ENCODE measurements at places on chromosomes 1 and 21.
A peak's percentile ranks its signal among the peaks of the same experiment; 100 is the strongest.

GRCh38 chr1:94821636-94822305 is 1.6 kb downstream of the SLC44A3 start:
- DNase-seq = no peak

DNA sequence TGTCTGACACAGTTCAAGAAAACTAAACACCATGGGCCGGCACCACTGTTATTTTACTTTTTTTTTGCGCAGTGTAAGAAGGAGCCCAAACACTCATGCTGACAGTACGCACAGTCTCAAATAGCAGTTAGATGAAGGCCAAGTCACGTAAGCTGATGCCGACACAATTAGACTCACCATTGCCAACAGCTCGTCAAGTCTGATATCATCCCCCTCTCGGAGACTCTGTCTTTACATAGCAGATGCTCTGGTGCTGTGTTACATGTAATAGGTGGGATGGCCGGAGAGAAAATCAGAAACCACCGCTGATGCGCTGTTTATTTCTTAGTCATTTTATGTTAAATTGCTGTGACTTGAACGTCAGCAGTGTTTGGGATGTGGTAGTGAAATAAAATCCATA is 49.3 kb downstream of the TGFB2 start:
- DNase-seq = no peak

DNA sequence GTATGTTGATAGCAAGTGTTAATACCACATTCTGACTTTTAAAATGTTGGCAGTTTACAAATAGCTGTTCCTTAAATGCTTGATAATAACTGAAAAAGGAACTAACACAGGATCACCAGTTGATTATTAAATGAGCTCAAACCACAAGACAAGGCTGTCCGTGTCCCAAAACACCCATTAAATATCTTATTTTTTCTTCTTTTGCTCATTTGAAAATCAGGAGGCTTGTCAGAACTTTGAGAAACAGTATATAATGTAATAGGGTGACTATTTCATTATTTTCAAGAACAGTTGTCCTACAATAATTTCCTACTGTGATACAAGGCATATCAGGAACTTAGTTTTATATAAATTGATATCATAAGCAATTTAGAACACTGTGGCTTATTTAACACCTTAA is 2.7 kb downstream of the CDKN2C start:
- no peak for DNase-seq

GRCh38 chr1:65021795-65022194 is 55.4 kb upstream of the JAK1 start:
- DNase-seq = no peak

DNA sequence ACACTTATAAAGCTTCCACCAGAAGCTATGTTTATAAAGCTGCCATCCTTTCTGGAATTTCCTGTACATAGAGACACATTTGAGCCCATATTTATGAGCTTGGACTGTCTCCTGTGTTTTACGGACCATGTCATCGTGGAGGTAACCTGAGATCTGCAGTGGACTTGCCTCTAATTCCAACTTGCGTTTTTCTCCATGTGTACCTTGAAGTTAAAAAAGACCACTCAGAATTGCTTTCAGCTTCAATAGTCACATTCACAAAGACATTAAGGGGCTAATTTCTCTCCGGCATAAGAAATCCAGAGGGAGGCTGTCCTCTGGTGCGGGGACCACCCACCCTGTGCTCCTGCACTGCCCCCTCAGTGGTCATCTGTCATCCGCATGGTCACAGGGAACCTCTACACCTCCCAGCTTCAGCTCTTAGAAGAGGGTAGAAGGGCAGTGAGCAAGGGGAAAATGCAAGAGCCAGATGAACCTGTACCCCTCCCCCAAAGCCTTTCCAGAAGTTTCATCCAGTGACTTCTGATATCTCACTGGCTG is 521.4 kb upstream of the CAMK1G start:
- no peak for DNase-seq

DNA sequence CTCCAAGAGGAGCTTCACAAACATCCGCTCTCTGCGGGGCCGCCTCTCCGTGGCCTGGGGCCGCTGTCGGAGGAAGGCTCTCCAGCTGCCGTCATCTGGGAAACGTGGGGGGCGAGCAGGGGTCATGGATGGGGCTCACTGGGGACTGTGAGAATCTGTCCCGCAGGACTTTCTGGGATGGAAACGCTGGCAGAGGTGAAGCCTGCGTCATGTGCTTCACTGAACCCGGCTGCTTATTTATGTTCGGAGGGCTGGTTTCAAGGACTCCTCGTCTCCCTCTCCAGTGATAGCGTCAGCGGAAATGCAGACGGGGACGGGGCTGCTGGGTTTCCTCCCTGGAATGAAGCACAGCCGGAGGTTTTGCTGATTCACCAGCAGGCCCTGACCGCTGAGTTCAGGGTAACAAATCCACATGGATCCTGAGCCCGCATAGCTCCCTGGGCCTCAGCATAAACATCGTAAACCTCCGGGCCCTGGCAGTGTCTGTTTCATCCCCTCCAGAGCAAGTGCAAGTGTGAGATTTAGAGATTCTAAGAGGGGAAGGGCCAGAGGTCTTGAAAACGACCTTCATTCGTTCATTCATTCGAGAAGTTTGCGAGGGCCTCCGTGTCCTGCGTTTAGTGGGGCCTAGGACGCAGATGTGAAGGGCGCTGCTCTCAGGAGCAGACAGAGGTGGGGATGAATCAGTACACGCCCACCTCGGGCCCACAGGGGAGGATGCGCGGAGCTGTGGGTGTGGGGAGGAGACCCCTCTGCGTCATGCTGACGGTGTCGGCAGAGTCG is 7.0 kb upstream of the POFUT2 start:
- DNase-seq = no peak

GRCh38 chr1:200049810-200050209 is 22.3 kb downstream of the NR5A2 start:
- DNase-seq = no peak

- no peak for DNase-seq
These were observed 3.2 kb downstream of the INKA2 start for GRCh38 chr1:111735858-111736544.

DNA sequence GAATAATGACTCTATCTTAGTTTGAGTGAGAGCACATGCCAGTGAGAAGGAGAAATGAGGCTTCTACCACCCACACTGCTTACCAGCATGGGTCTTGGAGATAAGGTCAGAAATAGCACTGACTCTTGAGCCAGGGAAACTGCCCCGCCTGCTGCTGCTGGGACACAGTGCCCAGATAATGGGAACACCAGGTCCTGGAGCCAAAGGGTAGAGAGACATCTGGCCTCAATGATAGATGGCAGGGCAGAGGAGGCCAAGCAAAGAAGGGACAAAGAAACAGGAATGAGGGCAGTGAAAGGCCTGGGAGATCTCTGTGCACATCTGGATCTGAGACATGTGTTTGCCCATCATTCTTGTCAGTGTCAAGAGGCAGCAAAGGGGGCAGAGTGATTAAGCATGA is 97.4 kb downstream of the MIS18A start:
- no peak for DNase-seq

DNA sequence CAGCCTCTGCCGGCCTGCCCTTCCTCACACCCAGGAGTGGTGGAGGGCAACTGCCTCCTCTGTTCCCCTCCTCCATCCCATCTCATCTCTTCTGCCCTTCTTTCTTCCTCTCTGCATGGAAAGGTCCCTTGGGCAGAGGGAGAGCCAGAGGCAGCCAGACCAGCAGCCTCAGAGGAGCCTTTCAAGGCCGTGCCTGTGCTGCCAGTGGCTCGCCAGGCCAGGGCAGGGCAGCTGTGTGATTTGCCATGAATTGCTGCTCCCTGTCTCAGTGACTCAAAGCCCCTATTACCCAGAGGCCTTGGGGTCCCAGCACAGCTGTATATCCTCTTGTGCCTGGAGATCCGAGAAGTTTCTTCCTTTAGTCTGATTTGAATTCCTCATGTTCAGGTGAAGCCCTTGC is 21.9 kb downstream of the TMCC2 start:
- no peak for DNase-seq

DNA sequence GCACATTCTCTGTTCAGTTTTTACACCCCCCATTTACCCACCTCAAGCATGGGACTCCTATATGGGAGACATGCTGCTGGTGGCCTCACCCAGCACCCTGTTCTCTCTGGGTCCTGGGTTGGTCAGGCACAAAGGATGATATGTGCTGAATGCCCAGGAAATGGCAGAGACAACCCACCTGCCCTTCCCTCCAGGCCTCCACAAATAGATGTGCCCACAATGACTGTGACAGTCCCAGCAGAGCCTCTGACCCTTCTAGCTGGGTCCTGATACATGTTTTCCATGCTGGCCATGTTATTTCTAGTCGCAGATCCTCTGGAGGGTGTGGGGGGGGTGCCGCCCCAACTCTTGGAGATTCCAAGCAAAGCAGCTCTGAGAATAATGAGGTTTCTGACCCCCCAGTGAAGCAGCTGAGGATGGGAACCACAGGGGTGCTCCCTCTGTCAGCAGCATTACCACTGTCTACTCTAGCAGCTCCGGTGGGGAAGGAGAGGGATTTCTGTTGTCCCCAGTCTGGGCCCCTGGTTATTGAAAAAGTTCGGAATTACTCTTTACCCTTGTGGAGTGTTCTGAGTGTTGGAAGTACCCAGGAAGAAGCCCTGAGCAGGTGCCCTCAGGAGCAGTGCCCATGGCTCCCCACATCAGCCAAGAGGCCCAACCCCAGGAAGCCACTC is 1.2 kb upstream of the CCDC28B start:
- DNase-seq = no peak

DNA sequence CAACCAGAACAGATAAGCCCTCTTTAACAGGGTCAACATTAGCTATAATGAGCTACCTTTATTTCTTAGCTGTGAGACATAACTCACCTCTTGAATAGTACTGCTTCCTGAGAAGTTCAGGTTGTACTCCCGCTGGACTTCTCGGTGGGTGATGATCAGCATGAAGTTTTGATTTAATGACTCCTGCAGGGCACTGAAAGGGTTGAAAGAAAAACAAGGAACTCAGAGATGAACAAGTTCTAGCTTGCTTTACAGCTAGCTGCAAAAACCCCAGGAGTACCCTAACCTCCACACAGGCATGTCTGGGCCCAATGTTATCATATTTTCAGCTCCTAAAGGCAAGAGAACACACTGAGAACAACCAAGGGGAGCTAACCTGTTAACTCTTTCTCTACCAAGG is 254.4 kb downstream of the FAF1 start:
- DNase-seq = no peak

DNA sequence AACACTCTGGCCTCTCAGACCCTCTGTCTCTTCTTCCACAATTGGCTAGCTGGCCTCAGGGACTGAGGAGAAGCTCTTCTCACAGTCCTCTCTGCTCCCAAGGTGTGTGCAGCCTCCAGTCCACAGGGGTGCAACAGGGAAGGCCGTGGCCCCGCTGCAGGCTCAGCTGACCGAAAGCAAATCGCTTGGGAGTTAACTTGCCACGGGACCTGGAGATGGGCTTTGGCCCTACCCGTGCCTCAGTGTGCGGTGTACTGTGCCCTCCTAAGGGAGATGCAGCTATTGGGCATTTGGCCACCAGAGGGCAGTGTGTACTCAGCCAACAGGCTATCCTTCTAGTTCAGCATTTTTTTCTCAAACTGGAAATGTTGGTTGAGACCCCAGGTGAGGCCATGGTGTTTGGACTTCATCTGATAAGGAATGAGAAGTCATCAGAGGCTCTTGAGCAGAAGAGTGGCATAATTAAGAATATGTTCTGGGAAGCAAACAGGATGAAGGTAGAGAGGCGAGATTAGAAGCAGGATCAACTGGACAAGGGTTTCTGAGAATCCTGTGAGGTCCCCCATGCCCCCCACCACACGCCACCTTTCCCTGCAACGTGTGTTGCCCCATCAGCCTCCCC is 42.5 kb upstream of the TMEM125 start:
- DNase-seq = peak; percentile 78

GRCh38 chr1:241841691-241842090 is 6.3 kb upstream of the EXO1 start:
- no peak for DNase-seq

DNA sequence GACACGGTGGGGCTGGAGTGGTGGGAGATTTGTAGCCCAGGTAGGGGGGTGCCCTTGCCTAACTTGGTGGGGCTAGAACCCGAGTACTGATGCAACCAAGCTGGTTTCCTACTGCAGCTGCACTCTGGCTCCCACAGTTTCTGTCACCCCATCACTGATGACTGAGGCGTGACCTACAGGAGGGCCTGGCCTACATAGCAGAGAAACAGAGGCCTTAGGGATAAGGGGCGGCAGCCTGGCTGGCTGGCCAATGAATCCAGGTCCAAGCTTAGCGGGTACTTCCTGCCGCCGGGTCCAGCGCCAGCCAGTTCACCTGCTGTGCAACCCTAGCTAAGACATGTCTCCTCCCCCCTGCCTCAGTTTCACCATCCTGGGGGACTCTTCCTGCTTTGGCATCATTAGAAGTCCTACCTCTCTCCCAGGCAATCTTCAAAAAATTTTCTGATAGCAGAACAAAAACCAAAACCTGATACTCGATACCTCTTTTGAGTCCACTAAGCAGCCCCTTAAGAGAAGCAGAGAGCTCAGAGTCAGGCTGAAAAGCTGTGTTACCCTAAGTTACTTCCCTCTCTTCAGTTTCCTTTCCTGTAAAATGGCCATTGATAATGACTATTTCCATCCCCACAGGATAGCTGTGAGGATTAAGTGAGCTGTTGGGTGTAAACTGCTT is 27.3 kb upstream of the RNF19B start:
- no peak for DNase-seq

- DNase-seq = no peak
These were observed 1.7 kb downstream of the ODF2L start for GRCh38 chr1:86394416-86394815.

GRCh38 chr21:31659536-31660258 is at the start of gene SOD1:
SOD1 (plus strand) TSS chr21:31659693; CDS start chr21:31659770, 77 bp downstream.
- DNase-seq = peak; percentile 95

GRCh38 chr1:43427524-43427923 is 26.2 kb downstream of the HYI start:
- DNase-seq = no peak

- DNase-seq = no peak
These were observed 17.4 kb downstream of the BMP8A start for GRCh38 chr1:39508857-39509305.

- DNase-seq = no peak
These were observed 1.9 kb downstream of the AKR7A2 start for GRCh38 chr1:19310061-19310460.

- DNase-seq = no peak
These were observed 12.9 kb downstream of the GBP2 start for GRCh38 chr1:89112871-89113613.

DNA sequence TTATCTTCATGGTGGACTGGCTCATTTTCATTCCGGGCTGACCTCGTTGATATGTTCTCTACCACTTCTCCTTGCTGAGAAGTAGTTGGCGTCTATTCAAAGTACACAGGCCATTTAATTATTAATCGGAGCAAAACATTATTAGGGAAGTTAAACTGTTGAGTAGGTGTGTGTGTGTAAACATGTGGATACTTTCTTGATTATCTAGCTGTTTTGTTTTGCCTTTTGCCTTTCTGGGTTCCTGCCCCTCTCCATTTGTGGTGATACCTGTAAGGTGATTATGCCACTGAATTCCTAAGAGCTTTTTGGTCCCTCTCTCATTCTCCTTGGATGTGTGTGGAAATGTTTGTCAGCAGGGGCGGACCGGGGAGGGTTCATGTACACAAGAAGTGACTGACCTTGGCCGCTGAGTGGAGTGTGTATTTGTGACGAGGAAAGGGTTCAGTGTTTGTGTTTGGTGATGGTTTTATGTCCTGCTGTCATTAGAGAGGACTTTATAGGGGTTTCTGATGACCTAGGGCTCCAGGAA is 56.6 kb upstream of the PPP2R5A start:
- DNase-seq = no peak

GRCh38 chr21:19433623-19434022 is 1030.0 kb upstream of the TMPRSS15 start:
- DNase-seq = no peak

- DNase-seq = no peak
These were observed 8.5 kb downstream of the NUAK2 start for GRCh38 chr1:205312866-205313562.

Data from T-cell (primary cell).